ELR (cell line): ENCODE measurements at places on chromosomes 13 and 19.

DNA sequence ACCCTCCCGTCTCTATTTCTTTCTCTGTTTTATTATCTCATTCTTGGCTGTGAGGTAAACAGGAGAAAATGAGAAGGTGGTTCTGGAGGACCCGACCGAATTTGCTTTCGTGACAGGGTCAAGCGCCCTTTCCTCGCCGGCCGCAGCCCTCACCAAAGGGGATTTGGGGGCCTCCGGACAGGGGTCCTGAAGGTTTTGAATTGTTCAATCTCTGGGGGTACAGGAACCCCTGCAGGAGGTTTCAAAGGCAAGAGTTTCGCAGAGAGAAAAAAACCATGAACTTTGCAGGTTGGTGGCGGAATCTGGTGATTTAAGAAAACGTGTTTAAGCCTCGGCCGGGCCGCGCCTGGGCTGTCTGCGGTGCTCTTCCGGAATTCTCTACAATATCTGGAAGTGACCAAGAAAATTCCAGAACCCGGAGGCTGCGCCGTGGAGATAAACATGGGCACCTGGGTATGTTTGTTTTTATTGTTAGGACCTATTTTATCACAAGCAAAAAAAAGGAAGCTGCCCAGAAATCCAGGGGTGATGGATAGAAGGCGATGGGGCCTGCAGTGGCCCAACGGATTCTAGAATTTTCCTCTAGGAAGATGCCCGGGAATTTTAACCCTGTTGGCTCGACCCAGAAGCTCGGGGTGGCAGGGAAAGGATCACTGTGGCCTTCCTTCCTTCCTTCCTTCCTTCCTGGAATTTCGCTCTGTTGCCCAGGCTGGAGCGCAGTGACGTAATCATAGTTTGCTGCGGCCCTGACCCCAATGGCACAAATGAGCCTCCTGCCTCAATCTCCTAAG is 14.2 kb upstream of the PTBP1 start:
- no peak for DNase-seq

- DNase-seq: no peak
Measured at GRCh38 chr19:18765224-18765623, 25.9 kb downstream of the COMP start.

DNA sequence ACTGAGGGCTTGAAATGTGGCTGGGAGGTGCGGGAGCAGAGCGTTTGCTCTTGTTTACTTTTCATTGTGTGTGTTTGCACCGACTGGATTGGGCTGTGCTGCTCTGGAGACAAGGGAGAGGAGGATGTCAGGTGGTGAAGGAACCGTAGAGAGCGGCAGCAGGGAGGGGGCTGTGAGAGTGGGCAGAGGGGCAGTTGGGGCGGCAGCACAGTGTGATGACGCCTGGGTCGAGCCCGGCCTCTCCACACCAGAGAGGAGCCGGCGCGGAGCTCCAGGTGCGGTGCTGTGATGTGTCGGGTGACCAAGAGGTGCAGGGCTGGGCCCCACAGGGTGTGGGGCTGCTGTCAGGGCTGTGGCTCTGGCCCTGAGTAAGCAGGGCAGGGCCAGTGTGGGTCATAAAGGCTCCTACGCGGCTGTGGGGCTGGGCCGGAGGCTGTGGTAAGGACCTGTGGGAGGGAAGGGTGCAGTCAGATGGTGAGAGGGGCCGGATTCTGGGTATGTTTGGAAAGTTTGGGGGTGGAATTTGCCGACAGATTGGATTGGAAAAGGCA is 10.5 kb downstream of the NAXD start:
- no peak for DNase-seq

GRCh38 chr13:74026753-74027152 is 107.5 kb downstream of the KLF12 start:
- peak; percentile 57 for DNase-seq

- DNase-seq: no peak
Measured at GRCh38 chr19:17950310-17951156, 16.4 kb upstream of the KCNN1 start.

DNA sequence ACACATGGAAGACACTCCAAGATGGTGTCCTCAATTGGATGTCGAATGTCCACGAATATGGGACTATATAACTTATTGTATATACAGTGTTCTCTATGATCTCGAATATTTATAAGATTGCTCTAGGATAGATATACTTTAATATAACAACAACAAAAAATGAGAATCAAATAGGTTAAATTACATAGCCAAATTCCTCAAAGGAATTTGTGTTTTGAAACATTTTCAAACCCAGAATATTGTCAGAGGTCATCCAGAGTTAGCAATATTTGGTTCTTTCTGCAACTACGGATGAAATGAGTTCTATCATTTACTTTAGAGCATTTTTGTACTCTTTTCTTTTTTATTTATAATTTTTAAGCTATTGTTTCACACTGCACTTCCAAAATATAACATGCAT is 857.8 kb downstream of the GPC5 start:
- no peak for DNase-seq

DNA sequence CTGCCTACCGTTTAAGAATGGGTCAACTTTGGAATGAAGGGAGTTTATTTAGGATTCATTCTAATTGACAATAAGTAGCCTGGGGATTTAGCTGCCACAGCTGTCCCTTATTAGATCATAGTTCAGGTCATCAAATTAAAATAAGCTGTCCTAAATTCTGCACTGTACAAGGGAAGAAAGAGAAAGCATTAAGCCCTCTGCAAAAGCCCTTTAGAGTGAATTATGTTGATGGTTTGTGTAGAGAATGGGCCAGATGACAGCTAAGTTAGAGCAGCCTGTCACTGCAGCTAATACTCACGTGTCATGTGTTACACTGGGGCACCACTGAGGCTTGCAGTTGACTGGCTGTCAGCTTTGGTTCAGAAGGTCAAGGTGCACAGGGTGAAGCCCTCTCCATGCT is 737.1 kb upstream of the SLC10A2 start:
- no peak for DNase-seq

DNA sequence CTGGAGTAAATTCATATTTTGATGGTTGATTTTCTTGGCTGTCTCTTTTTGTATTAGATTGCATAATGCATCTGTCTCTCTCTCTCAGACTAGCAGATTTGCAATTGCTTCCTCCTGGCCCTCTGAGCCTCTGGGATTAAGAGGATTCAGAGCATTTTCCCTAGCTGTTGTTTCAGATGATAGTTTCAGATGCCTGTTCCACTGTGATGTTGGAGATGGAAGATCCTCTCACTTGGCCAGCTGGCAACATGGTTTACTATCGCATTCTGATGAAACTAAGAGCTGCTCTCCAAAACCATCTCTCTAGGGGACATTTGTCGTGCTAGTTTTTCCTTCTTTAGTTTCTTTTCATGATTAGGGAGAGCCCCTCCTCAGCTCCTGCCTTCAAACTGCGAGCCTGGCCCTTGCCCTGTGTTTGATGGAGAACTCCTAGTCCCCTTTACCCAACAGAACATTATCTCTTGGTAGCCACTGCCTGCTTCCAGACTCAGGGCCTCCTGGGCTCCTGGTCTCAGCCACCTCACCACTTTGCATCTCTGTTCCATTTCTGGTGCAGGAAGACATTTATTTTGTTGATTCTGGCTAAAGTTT is 244.6 kb downstream of the B3GLCT start:
- DNase-seq: no peak

DNA sequence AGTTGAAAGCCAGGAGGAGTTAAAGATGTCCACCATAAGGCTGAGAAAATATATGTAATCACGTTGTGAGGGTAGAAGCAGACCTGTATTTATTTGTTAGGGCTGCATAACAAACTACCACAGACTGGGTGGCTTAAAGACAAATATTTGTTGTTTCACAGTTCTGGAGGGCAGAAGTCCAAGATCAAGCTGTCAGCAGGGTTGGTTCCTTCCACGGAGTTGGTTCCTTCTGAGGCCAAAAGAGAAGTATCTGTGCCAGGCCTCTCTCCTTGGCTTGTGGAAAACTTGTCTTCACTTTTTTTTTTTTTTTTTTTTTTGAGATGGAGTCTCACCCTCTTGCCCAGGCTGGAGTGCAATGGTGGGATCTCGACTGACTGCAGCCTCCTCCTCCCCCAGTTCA is 73.7 kb upstream of the SLAIN1 start:
- DNase-seq: no peak

GRCh38 chr13:110421061-110421460 is 114.0 kb downstream of the COL4A2 start:
- DNase-seq: no peak

DNA sequence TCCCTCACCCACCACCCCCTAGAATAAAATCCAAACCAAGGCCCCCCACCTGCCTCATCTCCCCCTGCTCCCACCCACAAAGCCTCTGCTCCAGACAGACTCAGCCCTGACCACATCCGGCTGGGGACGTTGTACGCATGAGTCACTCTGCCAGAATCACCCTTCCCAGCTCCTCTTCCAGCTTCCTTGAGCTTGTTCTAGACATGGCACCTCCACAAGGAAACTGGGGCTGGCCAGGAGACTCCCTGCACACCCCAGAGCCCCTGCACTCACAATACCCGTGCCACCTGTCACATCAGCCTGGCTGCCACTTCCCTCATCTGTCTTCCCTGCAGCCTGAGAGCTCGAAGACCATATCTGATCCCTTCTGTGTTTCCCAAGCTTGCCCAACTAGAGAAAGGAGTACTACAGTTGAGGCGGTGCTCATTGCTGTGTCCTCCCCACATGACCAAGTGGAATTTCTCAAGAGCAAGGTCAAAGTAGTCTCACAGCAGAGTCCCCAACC is 9.7 kb downstream of the DEDD2 start:
- peak; percentile 91 for DNase-seq

GRCh38 chr19:51529301-51529700 is 2.2 kb downstream of the SIGLEC6 start:
- DNase-seq: no peak

DNA sequence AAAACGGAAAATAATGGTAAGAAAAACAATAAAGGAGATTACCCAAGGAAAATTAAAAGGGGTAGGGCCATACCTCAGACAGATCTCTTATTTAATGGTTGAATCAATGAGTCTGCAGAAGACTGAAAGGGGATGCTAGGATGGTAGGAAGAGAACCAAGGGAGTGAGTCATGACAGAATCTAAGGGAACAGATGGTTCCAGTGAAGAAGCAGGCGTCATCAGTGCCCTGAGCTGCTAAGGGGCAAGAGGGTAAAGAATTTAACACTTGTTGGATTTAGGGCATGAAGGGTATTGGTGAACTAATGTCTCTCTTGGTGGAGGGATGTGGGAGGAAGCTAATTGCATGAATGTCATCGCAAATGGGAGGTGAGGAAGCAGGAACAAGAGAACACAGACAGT is 329.2 kb upstream of the TSHZ3 start:
- no peak for DNase-seq

GRCh38 chr13:60753641-60754040 is 356.6 kb downstream of the TDRD3 start:
- no peak for DNase-seq

GRCh38 chr13:76715075-76715474 is 171.1 kb downstream of the KCTD12 start:
- DNase-seq: no peak

- no peak for DNase-seq
Measured at GRCh38 chr13:44622261-44622660, 46.1 kb upstream of the TSC22D1 start.

GRCh38 chr13:79802389-79803085 is 321.6 kb downstream of the NDFIP2 start:
- DNase-seq: no peak

DNA sequence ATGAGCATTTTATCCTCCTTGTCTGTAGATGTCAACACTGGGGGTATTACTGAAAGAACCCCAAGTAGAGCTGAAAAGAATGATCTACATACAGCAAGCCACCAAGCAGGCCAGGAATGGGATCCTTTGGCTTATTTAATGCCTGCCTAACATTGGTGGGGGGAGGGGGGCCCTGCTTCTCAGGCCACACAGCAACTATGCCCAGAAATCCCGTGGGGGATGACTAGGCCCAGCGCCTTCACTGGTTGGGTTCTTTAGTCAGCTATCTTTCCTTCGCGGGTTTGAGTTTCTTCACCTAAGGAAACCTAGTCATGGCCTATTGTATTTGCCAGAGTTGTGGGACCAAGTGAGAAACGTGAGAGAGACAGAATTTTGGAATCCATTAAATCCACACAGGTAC is 80.5 kb downstream of the CCNA1 start:
- no peak for DNase-seq

DNA sequence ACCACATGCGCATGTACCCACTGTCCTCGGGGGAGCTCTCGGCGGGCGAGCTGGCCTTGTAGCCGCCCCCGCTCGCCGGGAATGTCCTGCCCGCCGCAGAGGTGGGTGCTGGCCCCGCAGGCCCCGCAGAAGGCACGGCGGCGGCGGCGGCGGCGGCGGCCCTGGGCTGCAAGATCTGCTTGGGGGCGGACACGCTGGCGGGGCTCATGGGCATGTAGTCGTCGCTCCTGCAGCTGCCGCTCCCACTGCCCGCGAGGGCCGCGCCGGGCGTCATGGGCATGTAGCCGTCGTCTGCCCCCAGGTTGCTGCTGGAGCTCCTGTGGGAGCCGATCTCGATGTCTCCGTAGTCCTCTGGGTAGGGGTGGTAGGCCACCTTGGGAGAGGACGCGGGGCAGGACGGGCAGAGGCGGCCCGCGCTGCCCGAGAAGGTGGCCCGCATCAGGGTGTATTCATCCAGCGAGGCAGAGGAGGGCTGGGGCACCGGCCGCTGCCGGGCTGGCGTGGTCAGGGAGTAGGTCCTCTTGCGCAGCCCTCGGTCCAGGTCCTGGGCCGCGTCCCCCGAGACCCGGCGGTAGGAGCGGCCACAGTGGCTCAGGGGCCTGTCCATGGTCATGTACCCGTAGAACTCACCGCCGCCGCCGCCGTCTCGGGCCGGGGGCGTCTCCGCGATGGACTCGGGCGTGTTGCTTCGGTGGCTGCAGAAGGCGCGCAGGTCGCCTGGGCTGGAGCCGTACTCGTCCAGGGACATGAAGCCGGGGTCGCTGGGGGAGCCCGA is 2.4 kb downstream of the IRS2 start:
- no peak for DNase-seq

DNA sequence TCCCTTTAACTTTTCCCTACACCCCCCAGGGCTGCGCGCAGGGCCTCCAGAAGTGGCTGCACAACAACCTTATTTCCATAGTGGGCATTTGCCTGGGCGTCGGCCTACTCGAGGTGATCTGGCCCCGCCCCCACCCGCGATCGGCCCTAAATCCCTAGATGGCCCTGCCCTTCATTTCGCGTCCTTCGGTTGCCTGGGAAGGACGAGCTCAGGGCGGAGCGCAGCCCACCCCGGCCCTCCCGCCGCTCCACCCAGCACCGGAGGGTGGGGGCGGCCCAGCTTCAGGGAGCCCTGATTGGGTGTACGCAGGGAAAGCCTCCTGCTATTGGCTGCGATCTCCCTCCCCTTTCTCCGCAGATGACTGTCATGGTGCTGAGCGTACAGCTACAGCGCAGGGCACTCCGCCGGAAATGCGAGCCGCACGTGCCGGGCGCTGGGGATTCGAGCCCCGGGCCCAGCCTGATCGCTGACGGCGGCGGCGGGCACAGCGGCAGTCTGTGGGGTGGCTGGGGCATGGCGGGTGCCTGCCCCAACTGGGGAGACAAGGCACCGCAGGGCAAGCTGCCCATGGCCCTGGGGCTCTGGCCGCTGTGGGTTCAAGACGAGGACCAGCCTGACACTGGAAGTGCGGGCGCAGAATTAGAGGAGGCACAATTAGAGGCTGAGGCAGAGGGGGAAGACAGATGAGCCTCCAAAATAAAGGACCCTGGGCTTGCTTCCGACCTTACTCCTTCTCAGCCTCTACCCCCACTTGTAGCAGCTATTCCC is 4.3 kb downstream of the CD37 start:
- no peak for DNase-seq
